ENCODE measurements at places on chromosomes 3 and 15.

DNA sequence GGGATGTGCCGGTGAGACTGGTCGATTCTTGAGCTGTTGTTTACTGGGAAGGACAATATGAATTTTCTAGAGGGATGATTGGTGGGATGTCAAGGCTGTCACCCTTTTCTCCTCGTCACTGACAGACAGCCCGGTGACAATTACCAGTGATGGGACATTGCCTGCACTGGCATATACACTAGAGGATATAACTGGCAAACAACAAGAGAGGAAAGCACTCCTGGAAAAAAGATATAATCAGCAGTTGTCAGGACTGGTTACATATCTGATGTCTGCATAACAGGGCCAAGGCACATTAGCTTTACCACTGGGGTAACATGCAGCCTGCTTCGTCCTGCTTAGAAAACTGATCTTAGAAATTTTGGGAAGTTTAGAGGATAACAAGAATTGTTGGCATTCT is 131.1 kb downstream of the ROBO2 start:
- no peak for DNase-seq

DNA sequence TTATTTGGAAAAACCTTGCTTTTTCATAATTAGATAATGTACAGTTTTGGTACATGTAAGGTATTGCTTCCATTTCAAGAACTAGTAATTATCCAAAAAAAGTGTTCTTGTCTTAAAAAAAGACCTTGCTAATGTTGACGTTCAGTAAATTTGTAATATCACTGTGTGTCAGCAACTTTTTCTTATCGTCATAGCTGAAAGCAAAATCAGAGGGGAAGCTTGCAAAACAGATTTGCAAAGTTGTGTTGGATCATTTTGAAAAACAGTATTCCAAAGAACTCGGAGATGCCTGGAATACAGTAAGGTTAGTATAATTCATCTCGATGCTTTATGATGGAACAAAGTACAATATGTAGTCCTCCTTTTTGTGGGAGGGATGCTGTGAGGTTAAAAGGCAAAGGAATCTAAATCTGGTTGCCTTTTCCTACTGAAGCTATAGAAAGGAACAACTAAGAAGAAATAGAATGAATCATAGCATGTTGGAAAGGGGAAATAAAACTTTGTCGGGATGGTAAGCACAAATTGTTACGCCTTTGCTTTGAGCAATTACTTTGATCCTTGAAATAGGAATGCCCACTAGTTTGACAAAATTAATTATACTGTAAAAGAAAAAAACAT is 1.5 kb downstream of the NSUN3 start:
- DNase-seq, result no peak

DNA sequence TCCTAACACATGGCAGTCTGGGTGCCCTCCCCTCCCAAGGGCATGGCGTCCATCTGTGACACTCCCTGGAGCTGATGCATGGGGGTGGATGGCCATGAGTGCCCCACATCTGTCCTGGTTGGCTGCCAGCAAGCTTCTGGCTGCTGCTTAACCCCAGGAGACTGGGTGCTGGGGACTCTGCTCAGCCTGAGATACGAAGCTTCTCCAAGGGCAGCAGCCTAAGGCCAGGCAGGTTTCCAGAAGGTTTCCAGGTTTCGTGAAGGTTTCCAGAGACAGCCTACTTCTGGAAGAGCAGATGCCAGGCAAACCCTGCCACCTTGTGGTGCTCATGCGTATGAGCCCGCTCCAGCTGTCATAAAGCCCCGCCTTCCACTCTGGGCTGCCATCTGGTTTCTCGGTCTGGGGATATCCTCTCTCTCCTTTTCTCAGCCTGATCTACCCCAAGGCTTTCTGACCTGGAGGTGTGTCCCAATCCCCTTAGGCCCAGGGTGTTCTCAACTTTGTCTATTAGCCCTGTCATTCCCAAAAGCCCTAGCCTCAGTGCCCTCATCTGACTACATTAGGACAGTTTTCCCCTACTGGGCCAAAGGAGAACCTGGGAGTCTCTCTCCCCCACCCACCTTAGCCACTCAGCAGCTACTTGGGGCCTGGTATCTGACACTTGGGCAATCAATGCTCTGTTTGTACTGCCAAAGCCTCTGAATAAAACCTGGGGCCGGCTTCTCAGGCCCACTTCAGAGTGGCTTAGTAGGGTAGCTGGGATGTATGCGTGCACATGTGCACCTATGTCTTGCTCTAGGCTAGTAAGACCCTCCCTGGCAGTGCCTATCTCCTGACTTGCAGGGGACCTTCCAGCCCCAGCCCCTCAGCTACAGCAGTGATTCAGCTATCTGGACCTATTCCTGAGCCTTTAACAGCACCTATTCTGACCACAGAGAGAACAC is 12.0 kb downstream of the MRPL46 start:
- DNase-seq, result peak; percentile 70

GRCh38 chr15:41918506-41919126 is 24.8 kb upstream of the SPTBN5 start:
- DNase-seq, result no peak

DNA sequence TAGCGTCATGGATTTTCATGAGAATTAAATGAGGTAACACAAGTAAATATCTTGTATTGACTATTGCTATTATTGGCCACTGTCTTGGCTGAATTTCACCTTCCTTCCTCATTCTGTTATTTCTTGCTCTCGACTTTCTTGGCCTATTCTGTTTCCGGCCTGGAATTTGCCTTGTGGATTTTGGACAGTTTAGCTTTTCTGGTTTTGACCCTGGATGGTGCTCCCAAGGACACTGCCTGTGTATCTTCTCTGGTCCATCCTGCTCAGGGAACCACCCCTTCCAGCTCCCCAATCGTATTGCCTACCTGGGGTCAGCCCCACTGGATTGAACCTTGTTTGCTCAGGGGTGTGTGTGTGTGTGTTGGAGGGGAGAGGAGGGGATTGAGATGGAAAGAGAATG is 376.2 kb upstream of the C2CD4B start:
- DNase-seq, result no peak

DNA sequence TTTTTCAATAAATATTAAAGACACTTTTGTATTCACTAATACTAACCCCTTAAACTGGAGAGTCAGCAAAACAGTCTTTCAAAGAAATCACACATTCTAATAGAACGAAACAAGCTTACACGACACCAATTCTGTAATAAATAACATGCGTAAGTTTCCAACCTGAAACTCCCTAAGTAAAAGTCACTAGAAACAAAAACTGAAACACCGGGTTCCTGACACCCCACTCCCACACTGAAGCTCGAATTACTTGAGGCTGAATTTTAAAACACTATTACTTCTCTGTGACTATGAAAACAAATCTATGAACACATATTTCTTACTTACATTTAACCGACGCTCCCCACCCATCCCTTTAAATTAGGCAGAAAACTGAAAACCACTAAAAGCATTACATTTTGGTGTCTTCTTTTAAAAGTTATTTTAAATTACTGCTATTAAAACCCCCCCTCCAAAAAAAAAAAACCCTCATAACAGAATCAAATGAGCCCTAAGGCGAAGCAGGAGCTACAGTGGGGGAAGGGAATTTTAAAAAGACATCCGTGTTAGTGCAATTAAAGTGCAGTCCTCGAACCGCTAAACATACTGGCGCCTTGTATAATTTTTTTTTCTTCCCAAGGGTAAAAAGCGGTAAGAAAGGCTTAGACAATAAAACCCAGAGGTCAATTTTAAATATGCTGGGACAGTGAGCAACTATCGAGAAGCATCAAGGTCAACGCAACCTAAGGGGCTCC is 878 bp downstream of the SPPL2A start:
- peak; percentile 41 for DNase-seq

- DNase-seq, result peak; percentile 66
These were observed 209.2 kb downstream of the TBL1XR1 start for GRCh38 chr3:176987901-176988650.

- DNase-seq, result no peak
These were observed 6.6 kb downstream of the B3GNT5 start for GRCh38 chr3:183259621-183260020.

DNA sequence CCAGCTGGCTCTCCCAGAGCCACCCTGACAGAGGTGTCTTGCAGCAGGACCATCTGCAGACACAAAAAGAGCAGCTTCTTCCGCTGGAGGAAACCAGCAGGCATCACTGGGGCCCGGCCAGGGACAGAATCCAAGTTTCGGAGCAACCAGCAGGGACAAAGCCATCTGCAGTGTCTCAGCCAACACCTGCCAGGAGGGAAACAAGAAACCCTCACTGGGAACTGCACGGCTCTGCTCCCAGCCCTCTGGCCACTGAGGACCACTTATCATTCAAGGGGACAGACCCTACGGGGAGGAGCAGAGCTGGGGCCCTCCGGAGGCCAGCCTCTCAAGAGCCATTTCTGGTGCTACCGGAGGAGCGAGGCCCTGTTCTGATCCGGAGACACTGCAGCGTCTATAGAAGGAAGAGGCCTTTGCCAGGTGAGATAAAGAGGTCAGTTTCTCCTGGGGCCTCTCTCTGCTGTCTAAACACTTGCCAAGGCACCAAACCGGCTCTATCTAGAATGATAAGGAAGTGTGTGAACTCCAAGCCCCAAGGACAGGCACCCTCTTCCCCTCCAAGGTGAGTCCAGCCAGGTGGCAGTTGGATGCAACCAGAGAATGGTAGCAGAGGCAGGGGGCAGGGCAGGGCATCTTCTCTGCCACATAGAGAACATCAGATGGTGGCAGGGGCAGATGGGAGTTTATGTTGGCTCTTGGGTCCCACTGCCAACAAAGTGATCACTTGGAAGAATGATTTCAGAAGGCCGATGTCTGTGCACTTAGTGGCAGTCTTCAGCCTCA is 89.0 kb downstream of the CHSY1 start:
- peak; percentile 84 for DNase-seq

- peak; percentile 53 for DNase-seq
These were observed 850.0 kb downstream of the DIPK2A start for GRCh38 chr3:144821583-144821982.

Data from fibroblast of lung (primary cell).